ENCODE measurements at places on chromosomes 12 and 14. TPM values are rescaled to one million over a fixed set of nuclear protein-coding genes. Genes with fewer than 3 reads are reported as not detected.
A peak's percentile ranks its signal among the peaks of the same experiment; 100 is the strongest.

DNA sequence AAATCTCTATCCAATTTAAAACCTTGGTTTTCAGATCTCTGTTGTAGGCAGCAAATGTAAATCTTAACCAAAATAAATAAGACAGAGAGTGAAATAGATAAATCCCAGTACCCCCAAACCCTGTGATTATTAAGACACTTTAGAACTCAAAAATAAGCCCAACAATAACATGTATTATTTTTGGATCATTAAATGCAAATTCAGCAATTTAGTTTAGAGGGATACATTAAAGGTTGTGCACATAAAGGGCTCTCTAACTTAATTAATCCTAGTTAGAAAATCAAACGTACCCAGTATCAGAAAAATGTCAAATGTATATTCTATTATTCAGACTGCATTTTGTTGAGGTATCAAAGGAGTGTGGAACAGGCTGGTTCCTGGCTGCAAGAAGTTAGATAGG, 416.8 kb downstream of the SLC16A7 start:
- DNase-seq = no peak

The GPRC5D gene
- not detected for total RNA-seq

The AREL1 gene
- 60.1 TPM for total RNA-seq

The BCL7A gene
- total RNA-seq = 6.8 TPM

DNA sequence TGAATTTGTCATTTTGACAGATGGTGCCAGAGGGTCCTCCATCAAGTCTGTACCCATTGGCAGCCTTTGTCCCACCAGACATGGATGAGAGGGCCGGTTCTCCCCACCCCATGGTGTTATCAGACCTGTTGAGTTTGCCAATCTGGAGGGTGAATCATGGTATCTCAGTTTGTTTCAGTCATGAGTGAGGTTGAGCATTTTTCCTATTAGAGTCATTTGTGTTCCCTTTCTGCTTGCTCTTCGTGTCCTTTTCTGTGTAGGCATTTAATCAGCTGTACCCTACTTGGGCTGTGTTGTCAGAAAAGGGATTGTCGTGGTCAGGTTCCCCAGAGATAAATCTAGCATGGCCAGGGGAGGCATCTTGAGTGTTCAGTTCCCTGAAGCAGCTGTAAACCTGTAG, 30.5 kb downstream of the SLC24A4 start:
- DNase-seq = no peak

GRCh38 chr12:102114212-102114611, 5.7 kb downstream of the NUP37 start:
- no peak for DNase-seq

The GLT1D1 gene
- total RNA-seq = not detected

GRCh38 chr14:100857233-100857922, 31.5 kb downstream of the MEG3 start:
- no peak for DNase-seq

DNA sequence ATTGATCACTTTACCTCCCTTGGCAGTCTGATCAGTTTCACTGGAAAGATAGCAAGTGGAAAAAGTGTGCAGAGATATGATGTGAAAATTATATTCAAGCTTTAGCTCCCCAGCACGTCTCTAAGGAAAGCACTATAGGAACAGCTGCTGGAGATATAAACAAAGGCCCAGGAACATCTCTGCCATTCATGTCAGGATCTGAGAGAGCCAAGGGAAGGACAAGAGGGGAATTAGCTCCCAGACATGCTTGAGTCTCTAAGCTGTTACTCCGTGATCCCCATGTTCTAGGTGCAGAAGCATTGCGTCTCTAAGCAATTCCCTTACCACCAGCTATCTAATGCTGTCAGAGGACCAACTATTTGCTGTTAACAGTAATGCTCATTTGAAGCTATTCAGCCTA, 700.2 kb downstream of the DIO2 start:
- DNase-seq = no peak

The GPR162 gene
- total RNA-seq = not detected

The FAM181A gene
- total RNA-seq = not detected

DNA sequence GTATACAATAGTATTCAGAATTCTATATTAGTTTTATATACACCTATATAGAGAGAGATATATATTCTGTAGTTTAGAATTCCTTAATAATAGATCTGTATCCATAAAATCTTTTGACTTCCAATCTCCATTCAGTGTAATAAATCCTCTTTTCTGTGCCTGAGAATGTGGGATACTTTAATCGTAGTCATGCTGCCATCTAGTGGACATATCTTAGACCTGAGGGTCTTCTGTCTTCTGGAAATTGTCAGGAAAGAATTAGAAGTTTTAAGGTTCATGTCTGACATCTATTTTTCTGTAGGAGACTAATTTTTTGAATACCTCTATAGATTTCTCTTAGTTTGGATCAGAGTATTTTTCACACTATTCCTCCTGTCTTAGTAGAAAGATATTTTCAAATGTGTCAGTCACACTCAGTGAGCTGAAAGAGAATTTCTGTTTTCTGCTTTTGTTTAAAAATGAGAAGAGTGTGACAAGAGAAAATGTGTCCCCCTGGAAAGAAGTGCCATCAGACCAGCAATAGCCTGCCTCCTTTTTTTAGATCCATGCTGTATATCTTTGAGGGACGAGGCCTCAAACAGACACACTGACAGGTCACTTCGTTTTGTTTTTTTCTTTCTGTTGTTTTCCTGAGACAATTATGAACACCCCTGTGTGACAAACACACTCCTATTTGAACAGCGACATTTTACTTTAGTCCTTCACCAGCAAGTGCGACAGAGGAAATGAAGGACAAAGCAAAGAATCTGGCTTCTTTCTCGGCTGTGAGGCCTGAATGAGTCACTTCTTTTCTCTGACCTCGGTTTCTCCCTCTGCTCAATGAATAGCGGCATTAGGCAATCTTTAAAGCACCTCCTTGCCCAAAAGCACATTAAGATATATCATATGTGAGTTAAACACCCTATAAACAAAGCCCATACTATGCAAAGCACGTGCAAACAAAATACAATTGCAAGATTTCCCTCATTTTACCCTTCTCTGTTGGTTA, 96.3 kb downstream of the GALC start:
- no peak for DNase-seq

The SRRM4 gene
- not detected for total RNA-seq

GRCh38 chr14:51650716-51651387, 858 bp upstream of the FRMD6 start:
- DNase-seq = no peak

- DNase-seq = no peak
These were observed 11.4 kb downstream of the MMP14 start for GRCh38 chr14:22847661-22848341.

- no peak for DNase-seq
These were observed 232.1 kb upstream of the TBX3 start for GRCh38 chr12:114916124-114916523.

GRCh38 chr12:113724794-113725556, 241.2 kb downstream of the RBM19 start:
- no peak for DNase-seq

GRCh38 chr12:3238196-3238595, 161.0 kb downstream of the TSPAN9 start:
- no peak for DNase-seq

GRCh38 chr12:16225692-16226091, 51.8 kb downstream of the SLC15A5 start:
- no peak for DNase-seq

DNA sequence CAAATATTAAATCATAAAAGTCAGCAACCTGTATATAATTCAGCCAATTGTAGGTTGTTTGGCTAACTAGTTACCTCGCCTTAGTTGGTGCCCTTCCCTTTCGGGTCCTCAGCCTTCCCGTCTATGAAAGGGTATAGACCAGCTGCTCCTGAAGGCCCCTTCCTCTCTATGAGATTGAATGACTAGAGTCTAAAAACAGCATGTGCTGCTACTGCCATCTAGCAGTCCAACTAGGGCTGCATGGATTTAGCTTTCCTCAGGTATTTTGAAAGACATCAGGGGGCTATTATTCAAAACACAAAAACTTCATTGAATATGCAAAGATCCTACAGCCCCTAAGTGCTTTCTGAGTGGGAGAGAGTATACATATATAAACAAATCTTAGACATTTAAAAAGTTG, 37.0 kb upstream of the TMEM263 start:
- DNase-seq = no peak

GRCh38 chr14:54550514-54550913, 16.4 kb upstream of the SAMD4A start:
- no peak for DNase-seq

The SPTSSA gene
- total RNA-seq = 1.5 TPM

GRCh38 chr12:92987846-92988621, 58.9 kb upstream of the EEA1 start:
- DNase-seq = peak; percentile 31

GRCh38 chr14:36022765-36023410, 153.6 kb downstream of the PTCSC3 start:
- no peak for DNase-seq

- no peak for DNase-seq
These were observed 4.3 kb downstream of the TTC6 start for GRCh38 chr14:37599507-37600368.
